Thoracic aorta (tissue), 2 donors: ENCODE measurements at places on chromosomes 1 and 21.

- DNase-seq = no peak
Observed at GRCh38 chr21:20822666-20823065, 175.5 kb upstream of the NCAM2 start.

GRCh38 chr1:77227381-77227780 is 8.2 kb upstream of the PIGK start:
- DNase-seq = no peak

GRCh38 chr1:23793018-23793781 is 2.3 kb downstream of the LYPLA2 start:
- DNase-seq = no peak

DNA sequence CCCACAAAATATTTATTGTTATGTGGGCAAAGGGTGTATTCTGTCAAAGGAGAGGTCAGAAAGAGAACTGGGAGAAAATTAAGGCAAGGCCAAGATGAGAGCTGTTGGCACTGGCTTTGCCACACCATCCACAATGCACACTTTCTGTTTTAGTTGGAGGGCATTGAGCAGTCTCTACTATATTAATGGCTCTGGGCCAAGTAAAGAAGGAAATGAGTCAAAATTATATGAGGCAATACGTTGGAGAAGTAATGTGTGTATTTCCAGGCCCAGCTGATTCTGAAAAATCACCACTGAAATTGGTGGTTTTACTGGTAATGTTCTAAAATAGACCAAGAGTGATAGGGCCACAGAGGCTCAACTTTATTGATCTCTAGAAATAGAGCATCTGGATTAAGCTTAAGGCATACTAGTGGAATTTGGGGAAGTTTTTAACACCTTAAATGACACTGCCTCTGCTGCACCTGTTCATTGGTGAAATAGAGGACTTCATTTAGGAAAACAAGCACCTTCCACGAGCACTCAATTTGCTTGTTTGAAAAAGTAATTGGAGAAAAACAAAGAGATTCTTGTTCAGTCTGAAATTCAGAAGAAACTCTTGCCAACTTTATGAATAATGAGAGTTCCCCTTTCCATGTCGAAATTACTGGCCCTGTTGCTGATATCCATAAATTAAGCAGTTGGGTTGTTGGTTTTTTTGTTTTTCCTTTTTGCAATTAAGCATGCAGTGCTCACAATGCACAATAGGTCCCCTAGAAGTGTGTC is 424.9 kb downstream of the ADGRL2 start:
- no peak for DNase-seq

DNA sequence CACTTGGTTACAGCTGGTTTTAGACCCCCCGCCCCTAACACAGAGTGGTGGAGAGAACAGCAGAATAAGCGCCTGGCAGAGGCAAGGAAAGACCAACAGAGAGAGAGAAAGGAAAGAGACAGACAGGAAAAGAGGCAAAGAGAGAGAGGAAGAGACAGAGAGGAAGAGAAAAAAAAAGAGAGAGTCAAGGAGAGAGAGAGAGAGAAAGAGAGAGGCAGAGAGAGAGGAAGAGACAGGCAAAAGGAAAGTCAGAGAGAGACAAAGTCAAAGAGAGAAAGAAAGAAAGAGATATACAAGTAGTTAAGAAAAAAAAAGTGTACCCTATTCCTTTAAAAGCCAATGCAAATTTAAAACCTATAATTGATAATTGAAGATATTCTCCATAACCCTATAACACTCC is 13.0 kb upstream of the NEK2 start:
- DNase-seq = no peak

DNA sequence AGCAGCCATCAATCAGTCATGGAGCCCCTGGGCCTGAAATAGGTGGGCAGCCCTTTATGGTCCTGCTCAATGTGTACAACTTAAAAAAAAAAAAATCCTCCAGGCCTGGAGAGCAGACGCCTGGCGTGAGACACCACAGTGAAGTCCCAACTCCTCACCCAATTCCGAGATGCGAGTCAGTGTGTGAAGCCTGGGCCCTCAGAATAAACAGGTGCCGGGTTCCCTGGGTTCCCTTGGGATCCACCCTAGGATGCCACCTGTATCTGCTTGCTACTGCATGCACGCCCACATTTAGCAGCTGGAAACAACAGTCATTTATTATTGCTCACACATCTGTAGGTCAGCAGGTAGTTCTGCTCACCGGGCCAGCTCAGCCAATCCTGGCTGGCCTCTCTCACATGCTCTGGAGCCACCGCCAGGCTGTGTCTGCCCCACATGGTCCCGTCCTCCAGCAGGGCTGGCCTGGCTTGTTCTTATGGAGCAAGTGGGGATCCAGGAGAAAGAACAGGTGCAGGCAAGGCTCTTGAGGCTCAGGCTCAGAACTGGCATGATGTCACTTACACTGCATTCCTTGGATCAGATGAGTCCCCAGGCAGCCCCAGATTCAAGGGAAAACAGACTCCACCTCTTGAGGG is 172.7 kb downstream of the NPHP4 start:
- no peak for DNase-seq

GRCh38 chr1:94068096-94068998 is 52.6 kb downstream of the ABCA4 start:
- DNase-seq = no peak

- DNase-seq = no peak
Observed at GRCh38 chr1:30995990-30996612, 69.4 kb downstream of the PUM1 start.

DNA sequence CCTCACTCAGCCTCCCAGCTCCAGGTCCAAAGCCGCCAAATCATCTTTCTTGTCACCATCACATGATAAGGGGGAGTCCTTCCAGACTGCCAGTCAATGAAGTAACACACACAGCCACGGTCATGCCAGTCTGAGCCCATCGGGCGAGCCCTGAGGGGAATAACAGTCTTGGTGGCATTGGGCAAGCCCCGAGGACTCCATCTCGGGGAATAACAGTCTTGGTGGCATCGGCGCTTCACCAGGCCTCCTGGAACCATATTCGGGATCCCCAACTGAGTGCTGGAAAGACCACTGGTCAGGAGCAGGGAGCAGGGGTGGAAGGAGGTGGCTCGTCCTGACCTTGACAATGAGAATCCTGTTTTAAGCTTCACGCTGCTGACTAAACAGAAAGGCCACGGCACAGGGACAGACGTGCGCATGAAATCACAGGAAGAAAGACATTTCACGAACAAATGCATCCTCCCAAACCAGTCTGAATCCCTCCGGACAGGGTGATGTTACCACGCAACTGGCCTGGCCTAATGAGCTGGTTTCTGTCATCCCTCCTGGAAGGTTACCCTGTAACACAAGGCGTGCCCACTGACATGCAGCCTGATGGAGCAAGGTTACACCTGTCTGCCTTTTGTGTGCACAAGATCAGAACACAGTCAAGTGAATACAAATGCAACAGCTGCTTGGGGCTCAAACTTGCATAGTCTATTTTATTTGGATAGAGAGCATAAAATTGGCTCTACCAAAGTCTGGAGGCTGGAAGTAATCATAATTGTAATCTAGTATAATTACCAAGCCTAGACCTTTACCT is 517.4 kb downstream of the KIF26B start:
- DNase-seq = no peak
